ENCODE measurements at places on chromosomes 2 and 18. TPM values are rescaled to one million over a fixed set of nuclear protein-coding genes. Genes with fewer than 3 reads are reported as not detected.

WDR33 gene
- 26.9 TPM for total RNA-seq

CPS1 gene
- total RNA-seq: 23.7 TPM

SLC66A2 gene
- total RNA-seq: 45.0 TPM

CLEC4F gene
- not detected for total RNA-seq

RNU2-63P gene
- total RNA-seq: not detected

NEU4 gene
- not detected for total RNA-seq

LDLRAD4 gene
- 0.52 TPM for total RNA-seq

CGREF1 gene
- total RNA-seq: 4.6 TPM

CCDC68 gene
- total RNA-seq: 20.2 TPM

SOWAHC gene
- 16.3 TPM for total RNA-seq

KCNK3 gene
- total RNA-seq: 3.9 TPM

ABCG8 gene
- total RNA-seq: not detected

SLC4A5 gene
- 0.48 TPM for total RNA-seq
